T-helper 2 cell treated with Interferon-gamma antibody and Interleukin-4, amounts not matched to agents 5 μg/mL and 100 μg/mL, for 36 hours (primary cell): ENCODE measurements at places on chromosomes 11 and 22.

DNA sequence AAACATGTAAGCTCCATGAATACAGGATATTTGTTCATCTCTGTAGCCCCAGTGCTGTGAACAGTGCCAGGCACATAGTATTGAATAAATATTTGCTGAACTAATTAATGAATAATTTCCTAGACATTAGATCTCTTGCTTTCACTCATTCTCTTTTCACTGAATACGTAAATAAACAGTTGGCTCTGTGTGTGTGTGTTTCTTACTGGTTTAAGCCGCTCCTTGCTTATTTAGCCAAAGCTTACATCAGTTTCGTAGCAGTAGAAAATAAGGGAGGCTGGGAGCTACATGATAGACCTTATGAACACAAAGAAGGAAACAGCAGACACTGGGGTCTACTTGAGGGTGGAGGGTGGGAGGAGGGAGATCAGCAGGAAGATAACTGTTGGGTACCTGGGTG is 17.2 kb downstream of the KREMEN1 start:
- DNase-seq: no peak

- no peak for DNase-seq
Measured at GRCh38 chr11:41461057-41461681, 1.7 kb upstream of the LRRC4C start.

GRCh38 chr22:35454416-35455054 is 54.6 kb downstream of the MCM5 start:
- no peak for DNase-seq

DNA sequence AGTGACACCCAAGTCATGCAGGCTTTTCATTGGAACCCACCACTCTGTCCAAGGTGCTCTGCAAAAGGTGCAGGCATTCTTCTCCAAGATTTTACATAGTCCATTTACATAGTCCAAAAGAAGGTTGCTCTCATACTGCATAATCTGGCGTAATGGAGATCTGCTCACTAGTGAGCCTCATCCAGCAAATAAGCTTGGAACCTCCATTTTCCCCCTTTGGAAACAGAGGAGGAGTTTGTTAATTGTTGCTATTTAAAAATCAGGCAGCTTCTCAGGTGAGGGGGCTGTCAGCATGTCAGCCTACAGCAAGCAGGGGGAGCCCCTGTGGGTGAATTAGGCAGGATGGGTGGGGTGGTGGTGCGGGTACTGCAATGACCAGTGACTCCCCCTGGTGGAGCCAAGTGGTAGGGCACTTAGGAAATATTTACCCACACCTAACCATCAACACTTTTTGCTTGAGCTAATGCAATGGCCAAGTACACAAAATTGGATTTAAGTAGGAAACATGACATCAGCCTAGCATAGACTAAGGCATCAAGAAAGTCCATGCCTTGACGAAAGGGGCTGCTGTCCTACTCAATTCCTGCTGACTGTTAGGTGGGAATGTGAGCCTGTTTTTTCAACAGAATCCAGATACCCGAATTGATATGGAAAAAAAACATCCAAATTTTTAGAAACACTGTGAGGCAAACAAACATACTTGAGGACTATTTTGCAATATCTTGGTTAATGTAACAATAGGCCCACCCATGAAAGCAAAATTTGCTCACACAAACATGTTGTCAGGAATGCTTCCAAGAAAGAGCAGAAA is 64.5 kb downstream of the AMBRA1 start:
- peak; percentile 57 for DNase-seq

GRCh38 chr11:45665206-45665932 is at the start of gene CHST1:
TSS of gene CHST1 (minus strand) at chr11:45665622. CDS start at chr11:45650923, 14,699 bp downstream.
- no peak for DNase-seq

- no peak for DNase-seq
Measured at GRCh38 chr22:19669570-19669969, 44.7 kb upstream of the SEPTIN5 start.

GRCh38 chr11:133992121-133992520 is 35.4 kb upstream of the IGSF9B start:
- DNase-seq: no peak

GRCh38 chr11:23574149-23574548 is 713.9 kb upstream of the CCDC179 start:
- no peak for DNase-seq

- DNase-seq: no peak
Measured at GRCh38 chr11:72233773-72234513, 9.4 kb downstream of the INPPL1 start.

DNA sequence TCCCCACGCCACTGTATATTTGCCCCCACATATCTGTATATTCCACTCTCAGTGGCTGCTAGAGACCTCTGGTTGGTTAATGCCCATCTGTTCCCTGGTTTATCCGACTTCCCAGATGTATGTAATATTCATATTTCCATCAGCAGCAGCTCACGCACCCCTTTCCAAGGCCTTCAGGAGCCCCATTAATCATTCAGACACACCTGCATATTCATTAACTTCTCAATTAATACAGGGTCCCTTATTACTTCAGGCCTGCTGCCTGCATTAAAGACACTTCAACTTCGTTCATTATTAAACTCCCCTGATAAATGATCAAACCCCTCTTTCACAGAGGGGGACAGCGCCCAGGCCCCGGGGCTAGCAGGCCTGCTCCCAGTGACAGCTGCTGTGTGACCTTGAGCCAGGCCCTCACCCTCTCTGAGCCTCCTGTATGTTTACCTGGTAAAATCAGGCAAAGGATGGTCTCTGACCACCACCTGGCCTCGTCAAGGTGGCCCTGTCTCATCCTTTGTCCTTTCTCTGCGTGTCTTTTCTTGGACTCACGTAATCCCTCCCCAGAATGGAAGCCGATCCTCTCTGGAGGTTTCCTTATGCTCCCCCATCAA is 34.5 kb downstream of the ELFN2 start:
- no peak for DNase-seq

DNA sequence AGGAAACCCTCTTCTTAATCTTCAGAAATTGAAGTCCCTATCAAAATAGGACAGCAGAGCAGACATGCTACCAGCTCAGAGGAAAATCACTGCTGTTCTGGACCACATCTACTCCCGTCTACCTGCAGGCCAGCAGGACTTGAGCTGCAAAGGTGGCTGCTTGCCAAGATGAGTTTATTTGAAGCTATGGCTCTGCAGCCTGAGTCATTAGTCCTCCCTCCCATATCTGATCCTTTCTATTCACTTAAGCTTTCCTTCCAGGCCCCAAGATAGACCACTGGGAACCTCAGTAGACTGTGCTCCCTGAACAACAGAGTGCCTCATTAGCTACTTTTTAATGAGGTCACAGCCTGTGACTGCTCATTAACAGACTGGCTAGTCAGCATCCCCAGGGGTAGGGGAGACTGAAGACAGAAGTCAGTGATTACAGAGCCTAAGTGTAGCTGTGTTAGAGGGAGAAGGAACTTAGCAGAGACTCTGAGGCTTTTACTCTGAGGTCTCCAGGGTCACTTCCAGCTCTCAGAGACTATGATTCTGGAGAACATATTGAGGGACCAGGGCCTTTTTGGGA is 6.8 kb upstream of the OR10A2 start:
- DNase-seq: no peak

DNA sequence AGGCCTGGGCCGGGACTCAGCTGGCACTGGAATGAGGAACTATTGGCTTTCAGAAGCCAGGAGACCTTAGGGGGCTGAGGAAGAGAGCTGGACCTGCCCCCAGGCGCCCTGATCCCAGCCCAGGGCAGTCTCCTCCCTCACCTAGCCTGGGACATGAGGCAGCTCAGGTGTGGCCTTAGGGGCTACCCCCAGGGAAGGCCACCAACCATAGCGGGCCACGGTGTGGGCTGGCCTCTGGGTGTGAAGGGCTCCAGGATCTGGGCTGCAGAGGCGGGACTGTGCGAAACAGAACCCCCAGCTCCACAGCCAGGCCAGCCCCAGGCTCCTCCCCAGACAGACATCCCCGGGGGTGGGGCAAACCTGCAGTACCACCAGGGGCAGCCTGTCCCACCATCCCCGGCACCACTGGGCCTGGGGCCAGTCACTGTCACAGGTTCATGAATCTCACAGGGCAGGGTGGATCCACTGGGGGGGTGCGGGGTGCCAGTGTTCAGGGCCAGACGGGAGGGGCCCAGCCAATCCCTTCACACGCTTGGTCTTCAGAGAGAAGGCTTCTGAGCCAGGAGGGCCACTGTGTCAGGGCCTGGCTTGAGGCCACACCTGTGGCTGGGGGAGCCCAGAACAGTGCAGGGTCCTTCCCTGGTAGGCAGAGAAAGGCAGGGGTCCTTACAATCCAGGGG is 3.5 kb downstream of the PLXNB2 start:
- no peak for DNase-seq

- DNase-seq: no peak
Measured at GRCh38 chr11:94775567-94776327, 7.6 kb downstream of the AMOTL1 start.

GRCh38 chr11:29989174-29989970 is 27.5 kb downstream of the KCNA4 start:
- no peak for DNase-seq

DNA sequence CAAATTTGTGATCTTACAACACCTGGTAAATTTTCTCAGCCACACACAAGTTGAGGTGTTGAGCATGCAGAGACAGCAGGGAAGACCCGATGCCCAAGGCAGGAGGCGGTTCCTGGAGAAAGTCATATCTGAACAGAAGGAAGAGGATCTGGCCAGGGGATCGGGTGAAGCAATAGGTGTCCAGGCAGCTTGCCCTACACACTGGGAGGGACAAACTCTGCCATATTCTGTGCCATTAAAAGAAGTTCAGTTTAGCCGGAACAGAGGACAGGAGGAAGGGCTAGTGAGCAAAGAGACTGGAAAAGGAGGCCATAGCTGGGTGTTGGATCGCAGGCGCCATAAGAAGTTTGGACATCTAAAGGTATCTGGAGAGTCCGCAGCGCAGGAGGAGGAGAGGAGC is 76.5 kb downstream of the TMPRSS5 start:
- DNase-seq: no peak

DNA sequence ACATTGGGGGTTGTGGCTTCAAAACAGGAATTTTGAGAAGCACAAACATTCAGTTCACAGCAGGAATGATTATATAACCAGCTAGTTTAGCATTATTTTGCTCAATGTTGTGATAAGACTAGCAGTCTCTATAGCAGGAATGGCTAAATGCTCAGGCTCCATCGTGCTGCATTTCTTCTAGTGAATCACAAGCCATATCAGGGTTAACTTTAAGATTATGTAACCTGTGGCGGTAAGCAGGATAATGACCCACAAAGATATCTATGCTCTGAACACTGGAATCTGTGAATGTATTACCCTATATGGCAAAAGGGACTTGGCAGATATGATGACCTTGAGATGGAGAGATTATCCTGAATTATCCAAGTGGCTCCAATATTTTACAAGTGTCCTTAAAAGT is 14.8 kb downstream of the FSHB start:
- no peak for DNase-seq

DNA sequence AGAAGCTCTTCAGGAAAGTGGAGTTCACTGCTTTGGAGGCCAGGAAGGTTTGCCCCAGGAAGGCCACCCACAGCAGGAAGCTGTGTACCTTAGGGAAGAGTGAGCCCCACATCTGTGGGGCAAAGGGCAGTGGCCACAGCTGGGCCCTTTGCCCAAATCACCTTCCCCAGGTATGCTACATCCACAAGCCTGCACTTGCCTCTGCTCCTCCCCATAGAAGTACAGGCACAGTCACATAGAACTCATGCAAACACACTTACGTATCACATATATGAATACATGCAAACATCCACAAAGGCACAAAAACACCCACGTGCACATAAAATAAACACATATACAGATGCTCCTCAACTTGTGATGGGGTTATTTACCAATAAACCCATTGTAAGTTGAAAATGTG is 2.1 kb downstream of the TRIM29 start:
- no peak for DNase-seq

DNA sequence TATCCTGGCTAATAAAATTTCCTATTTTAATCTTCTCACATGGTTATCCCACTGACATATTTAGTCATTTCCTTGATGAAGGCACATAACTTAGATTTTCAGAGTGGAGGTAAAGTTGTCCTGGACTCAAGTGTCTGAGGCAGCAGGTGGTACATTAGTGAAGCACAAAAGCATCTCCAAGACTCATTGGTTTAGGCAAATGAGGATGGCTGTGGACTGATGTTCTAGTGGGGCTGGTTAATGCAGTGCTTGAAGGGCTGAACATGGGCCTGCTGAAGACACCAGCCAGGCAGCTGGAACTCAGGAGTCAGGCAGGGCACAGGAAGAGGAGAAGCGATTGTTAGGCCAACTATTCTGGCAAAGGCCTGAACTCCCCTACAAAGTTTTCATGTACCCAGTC is 76.3 kb upstream of the SESN3 start:
- no peak for DNase-seq

DNA sequence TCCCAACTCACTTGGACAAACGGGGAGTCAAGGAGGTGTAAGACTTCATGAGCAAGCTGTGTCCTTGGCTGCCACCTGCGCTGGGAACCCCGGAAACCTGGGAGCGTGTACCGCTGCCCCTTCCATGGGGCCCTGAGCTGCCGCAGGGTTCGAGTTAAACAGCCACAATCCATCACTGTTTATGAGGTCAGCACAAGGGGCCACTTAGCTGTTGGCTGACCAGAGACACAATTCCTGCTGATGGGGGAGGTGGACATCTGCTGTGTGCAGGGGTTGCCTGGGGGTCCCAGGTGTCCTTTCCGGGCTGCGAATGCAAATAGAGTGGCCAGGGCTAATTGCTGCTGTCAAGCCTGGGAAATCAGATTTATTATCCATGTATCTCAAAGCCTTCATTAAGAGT is 549.3 kb downstream of the BRD1 start:
- no peak for DNase-seq

GRCh38 chr11:69655479-69656428 is 14.8 kb downstream of the CCND1 start:
- DNase-seq: no peak

DNA sequence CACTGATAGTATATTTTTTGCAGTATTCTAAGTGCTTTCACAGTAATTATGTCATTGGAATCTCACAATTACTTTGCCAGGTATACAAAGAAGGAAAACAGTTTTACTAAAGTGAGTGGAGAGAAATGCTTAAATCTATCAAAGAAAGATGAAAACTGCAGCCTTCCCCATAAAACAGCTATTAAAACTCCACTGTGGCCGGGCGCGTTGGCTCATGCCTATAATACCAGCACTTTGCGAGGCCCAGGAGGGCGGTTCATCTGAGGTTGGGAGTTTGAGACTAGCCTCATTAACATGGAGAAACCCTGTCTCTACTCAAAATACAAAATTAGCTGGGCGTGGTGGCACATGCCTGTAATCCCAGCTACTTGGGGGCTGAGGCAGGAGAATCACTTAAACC is 19.1 kb downstream of the OR51E1 start:
- no peak for DNase-seq
